ENCODE measurements at places on chromosomes 1 and 21.

- DNase-seq = no peak
Measured at GRCh38 chr1:192628396-192629057, 7.4 kb upstream of the RGS13 start.

- no peak for DNase-seq
Measured at GRCh38 chr1:101004670-101005069, 20.9 kb downstream of the DPH5 start.

DNA sequence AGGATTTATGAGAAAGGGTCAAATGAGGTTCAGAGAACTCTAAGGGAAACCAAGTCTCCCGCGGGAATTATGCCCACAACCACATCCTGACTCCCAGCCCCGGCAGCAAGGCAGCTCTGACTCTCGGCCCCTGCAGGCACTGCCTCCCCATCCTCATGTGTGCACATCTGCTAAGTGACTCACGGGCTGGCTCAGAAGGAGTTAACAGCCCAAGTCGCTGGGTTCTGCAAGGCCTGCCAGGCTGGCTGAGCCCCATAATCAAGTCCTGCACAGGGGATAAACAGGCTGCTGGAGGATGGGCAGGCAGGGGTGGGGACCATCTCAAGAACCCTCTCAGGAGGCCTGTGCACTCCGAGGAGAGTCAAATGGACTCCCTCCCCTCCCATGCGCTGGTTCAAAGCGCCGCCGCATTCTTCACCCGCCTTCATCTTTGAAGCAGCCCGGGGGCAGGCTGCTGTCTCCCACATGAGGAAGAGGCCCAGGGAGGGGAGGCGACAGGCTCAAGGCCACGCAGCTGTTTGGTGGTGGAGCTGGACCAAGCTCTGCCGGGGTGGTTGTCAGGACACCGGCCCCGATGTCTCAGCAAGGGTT lies 344.3 kb downstream of the MATN1 start:
- DNase-seq = no peak

DNA sequence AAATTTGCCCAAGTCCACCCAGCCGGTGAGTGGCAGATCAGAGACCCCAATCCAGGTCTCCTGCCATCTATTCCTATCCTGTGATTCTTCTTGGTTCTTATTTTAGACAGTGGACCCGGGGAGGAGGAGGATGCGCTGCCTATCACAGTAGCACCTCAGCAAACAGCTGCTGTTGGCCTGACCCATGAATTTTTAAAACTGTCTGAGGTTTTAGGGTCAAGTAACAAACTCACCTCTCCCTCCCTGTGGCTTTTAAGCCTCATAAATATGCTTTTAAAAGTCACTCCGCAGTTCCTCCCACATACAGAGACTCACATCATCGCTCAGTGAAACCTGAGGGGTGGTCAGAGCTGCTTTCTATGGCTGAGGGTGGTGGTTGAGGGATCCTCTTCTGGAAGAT lies 128.6 kb downstream of the NAV1 start:
- DNase-seq = no peak

DNA sequence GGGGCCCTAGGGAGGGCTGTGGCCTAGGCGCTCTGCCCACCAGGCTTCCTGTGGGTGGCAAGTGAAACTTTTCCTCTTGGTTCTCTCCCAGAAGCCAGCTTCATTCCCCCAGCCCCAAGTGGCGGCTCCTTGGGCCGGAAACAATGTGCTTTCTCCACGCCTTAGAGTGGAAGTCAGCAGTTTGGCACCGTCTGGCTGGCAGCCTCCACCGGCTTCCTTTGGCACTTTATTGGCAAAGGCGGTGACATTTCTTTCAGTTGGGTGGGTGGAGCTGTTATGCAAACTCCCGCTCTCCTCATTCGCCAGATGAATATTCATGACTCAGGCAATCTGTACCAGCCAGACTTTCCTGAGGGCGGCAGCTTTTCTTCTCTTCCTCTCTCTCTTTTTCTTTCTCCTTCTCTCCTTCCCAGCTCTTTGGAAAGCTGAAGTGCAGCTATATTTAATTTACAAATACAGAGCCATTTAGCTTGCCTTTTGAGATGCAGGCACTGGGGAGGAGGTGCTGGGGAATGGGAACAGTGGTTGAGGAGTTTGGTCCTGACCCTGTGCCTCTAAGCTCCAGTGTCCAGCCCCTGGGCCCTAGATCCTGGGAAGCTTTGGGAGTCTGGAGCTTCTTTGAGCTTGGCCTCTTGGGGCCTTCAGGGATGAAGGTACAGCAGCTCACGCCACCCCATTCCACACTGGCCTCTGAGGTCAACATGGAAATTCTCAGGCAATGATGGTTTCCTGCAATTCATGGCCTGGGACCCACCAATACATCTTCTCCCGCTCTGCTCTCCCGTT lies 67.8 kb upstream of the POU3F1 start:
- no peak for DNase-seq

DNA sequence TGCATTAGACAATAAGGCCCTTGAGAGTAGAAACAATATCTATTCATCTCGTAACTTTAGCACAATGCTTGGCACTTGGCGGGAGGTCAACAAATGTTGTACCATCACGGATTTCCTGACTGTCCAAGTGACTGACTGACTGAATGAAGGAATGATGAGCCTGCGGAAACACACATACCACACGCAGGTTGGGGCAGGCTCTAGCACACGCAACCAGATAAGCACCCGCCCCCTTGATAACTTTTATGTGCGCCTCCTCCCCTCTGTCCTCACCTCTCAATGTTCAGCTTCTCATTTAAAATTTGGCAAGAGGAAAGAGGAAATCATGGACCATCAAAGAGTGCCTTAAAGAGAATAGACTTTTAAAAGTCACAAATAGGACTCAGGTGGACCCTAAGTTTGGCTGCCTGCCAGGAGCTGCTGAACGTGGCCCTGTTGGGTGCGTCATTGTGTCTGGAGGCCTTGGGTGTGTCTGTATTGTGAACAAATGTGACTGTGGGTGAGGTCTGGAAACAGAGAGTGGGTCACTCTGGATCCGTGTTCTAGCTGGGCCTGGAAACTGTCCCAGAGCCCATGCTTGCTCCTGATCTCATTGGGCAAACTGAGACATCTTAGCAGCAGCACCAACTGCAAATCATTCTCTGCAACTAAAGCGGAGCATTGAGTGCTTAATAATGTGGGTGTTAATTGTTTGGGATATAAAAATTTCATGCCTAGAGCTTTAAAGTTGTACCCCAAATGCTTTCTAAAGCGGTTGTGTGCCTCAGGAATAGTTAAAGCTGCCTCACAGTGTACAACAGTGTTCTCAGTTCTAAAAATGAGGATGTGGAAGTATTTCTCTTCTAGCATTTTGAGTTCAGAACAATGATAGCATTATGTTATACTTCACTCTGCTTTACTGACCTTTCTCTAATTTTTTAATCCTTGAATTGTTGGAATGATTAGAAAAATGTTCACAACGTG lies 47.6 kb upstream of the ABCG1 start:
- DNase-seq = peak; percentile 12

- peak; percentile 27 for DNase-seq
Measured at GRCh38 chr1:156859523-156860112, 701 bp upstream of the INSRR start.

GRCh38 chr1:225752245-225752644 lies 25.4 kb upstream of the SRP9 start:
- DNase-seq = no peak

DNA sequence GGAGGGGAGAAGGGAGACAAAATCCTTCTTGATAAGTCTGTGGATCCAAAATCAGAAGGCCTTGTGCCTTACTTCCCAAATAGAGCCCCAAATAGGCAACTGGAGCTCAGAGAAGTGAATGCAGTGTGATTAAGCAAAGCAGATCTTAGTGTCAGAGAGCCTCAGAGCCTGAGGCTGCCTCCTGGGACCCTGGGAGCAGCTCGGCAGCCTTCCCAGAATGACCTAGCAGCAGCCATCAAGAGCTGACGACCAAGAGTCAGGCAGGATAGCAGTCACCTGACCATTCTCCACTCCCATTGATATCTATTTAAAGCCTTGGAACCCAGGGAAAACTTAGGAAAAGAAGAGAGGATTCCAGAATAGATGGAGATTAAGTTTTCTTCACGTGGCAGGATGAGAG lies 78.0 kb upstream of the SMYD2 start:
- no peak for DNase-seq

DNA sequence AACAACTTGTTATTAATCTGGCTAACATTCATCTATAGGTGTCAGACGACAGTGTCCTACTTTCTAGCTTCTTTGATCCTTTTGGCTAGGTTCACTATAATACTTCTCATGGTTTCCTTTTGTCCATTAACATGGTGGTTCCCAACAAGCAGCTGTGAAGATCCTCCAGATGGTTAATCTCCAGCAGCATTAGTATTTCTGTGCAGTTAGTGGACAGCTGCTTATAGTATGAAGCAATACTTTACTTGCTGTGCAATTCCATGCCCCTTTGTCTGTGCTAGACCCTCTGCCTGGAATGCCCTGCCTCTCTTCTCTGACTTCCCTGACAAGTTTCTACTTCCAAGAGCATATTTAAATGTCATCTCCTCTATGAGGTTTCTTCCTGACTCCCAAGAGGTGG lies 41.7 kb upstream of the ARHGAP29 start:
- DNase-seq = no peak

DNA sequence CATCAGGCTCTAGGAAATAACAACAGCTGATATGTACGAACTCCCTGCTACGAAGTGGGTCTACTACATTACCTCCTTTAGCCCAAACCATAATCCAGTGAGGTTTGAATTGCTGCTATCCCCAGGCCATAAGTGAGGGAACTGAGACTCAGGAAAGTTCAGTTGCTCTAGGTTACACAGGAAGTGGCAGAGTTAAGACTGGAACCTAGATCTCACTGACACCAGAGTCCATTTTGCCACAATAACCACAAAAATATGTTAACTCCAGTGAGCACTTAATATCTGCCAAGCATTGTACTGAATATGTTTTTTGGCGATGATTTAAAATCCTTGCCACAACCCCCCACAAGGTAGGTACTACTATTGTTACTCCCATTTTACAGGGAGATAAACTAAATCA lies 8.9 kb upstream of the TADA1 start:
- DNase-seq = no peak

DNA sequence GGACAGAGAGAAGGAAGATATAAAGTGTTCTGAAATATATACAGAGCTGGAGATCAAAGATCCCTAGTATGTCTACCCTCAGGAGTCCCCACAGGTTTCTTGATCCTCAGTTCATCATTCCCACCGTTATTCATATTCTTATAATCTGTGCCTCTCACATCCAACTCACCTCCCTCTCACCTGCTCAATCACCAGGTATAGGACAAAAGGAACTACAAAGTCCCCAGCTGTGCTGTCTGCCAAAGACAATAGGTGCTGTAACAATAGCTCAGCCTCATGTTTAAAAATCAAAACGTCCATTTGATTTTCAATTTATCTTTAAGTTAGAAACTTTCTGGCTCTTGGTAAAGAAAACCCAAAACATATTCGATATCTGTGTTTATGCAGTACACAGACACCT lies 121.1 kb upstream of the PKN2 start:
- no peak for DNase-seq

DNA sequence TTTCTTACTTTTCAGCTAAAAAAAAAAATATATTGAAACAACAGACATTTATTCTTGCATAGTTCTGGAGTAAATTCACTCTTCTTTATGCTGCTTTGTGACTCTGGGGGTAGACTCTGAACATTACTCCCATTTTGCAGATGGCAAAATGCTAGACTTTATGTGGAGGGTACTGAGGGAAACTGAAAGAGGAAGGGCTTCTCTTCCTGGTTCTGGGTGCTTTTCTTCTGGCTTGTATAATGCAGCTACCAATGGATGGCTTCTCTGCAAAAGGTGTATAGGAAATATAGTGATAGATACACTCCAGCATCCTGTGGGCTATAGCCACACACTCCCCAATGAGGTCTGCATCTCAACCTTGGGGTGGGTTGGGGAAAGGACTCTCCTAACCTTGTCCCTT lies 19.7 kb upstream of the ZBTB40 start:
- DNase-seq = no peak

- DNase-seq = no peak
Measured at GRCh38 chr1:244012202-244012601, 38.9 kb upstream of the ZBTB18 start.

DNA sequence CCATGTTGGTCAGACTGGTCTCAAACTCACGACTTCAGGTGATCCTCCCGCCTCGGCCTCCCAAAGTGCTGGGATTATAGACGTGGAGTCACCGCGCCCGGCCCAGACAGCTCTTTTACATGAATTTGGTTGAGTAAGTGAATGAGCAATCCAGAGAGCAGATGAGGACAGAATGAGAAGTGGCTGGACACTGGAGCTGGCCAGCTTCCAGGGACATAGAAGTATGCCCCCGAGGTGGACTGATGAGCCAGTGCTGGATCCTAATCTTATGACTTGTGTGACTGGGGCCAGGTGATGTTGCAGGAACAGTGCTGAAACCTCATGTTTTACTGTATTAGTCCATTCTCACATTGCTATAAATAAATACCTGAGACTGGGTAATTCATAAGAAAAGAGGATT lies 35.9 kb upstream of the KANK4 start:
- DNase-seq = no peak

DNA sequence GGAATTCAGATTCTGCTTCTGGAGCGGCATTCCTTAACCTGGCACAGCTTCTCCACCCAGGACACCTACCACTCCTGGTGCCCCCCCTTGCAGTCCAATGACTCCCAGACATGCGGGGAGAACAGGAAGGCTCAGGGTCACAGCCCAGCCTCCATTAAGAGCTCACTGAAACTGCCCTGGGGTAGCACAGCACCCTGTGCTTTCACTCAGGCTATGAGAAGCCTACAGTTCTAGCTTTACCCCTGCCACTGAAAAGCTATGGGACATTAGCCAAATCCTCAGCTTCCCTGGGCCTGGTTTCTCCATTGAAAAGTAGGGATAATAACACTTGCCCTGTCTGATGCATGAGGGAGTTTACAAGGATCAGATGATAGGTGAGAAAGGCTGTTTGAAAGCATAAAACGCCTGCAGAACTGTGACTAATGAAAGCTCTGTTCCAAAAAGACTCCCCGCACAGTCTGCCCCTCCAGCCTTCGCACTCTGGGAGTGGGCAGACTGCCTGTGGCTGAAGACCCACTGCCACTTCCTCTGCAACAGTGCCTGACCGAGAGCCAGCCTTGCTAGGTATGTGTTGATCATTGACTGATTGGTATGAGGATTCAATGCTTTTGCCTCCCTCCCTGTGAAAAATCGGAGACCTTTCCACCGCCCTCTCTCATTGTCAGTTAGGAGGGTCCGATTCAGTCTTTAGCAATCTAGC lies 2.7 kb upstream of the CLDN19 start:
- DNase-seq = no peak

- no peak for DNase-seq
Measured at GRCh38 chr21:44517175-44517899, 22.7 kb downstream of the KRTAP10-1 start.

- no peak for DNase-seq
Measured at GRCh38 chr1:232486006-232486405, 143.9 kb downstream of the SIPA1L2 start.

- no peak for DNase-seq
Measured at GRCh38 chr1:160743266-160743665, 4.2 kb downstream of the SLAMF7 start.

DNA sequence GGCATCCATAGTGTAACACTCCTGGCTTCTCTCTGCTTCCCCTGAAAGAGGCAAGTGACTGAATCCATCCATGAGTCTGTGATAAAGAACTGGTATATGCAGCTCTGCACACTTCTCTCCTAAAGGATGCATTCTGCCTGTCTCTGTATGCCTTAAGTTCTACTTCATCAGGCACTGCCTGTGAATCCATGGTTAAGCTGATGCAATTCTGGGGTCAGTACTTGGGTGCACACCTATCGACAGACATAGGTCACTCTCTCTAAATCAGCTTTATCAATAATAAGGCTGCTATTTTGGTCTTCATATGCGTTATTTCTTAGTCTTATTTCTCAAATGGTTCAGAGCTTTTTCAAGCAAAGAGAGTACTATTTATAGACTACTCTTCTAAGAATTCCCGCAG lies 32.7 kb upstream of the PTP4A2 start:
- DNase-seq = no peak

- no peak for DNase-seq
Measured at GRCh38 chr1:46510998-46511365, 21.3 kb downstream of the DMBX1 start.
